ENCODE measurements at places on chromosomes 5 and 9. TPM values are rescaled to one million over a fixed set of nuclear protein-coding genes. Genes with fewer than 3 reads are reported as not detected.

DNA sequence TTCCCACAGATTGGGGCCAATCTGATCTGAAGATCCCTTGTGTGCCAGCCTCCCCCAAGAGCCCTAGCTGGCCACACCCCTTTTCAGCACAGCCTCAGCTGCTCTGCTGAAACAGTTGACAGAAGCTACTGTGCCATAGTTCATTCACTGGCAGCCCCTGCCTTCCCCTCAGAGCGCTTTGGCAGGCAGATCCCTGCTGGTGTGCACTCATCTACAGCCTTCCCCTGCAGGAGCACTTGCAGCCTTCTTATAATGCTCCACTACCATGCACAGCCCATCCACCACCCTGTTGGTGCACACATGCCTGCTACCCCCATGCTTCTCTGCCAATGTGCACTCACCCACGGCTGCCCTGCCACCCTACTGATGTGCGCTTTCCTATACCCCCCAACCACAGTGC lies 471.3 kb downstream of the MTRR start:
- no peak for DNase-seq

Gene DDX31
- total RNA-seq, result 21.5 TPM

- DNase-seq, result no peak
Observed at GRCh38 chr5:102765350-102765749, 10.2 kb downstream of the PAM start.

DNA sequence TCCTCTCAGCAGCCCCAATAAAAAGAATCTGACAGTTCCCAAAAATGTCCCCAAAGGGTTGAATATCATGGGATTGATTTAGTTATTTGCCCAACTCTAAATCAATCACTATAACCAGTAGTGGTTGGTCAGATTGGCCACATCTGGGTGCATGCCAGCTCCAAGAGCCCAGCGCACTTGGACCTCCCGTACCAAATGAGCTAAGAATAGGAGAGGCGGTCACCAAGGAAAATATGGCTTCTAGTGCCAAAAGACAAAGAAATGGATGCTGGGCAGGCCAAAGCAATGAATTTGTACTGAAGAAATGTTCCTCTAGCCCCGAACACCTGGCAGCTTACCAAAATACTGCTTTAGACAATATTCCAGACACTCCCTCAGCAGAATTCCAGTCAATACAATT lies 80.3 kb downstream of the RCL1 start:
- no peak for DNase-seq

Gene PIP5KL1
- 22.5 TPM for total RNA-seq

Gene PCDHGC5
- not detected for total RNA-seq

DNA sequence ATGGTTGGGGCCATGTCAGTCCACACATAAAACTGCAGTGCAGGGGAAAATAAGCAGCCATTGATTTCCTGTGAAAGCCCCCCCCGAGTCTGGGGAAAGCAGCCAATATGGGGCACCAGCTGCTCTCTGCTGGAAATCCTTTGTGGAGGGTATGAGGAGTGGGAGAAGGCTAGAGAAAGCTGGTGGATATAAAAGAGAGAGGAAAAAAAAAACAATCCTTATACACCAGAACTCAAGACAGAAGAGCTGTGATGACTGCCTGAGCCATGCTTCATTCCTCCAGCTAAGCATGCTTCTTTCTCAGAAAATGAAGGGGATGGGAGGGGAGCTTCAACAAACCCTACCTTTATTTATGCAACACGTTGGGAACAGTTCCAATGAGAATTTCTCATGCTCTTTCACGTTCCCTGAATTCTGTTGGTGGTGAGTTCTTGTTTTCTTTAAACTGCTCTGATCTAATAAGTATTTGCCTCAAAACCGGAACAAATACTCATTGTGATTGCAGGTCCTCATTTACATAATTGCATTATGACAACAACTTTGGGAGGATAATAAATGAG lies 688.0 kb upstream of the SEMA6A start:
- no peak for DNase-seq

- peak; percentile 64 for DNase-seq
Observed at GRCh38 chr5:176427971-176428370, 11.6 kb upstream of the CLTB start.

DNA sequence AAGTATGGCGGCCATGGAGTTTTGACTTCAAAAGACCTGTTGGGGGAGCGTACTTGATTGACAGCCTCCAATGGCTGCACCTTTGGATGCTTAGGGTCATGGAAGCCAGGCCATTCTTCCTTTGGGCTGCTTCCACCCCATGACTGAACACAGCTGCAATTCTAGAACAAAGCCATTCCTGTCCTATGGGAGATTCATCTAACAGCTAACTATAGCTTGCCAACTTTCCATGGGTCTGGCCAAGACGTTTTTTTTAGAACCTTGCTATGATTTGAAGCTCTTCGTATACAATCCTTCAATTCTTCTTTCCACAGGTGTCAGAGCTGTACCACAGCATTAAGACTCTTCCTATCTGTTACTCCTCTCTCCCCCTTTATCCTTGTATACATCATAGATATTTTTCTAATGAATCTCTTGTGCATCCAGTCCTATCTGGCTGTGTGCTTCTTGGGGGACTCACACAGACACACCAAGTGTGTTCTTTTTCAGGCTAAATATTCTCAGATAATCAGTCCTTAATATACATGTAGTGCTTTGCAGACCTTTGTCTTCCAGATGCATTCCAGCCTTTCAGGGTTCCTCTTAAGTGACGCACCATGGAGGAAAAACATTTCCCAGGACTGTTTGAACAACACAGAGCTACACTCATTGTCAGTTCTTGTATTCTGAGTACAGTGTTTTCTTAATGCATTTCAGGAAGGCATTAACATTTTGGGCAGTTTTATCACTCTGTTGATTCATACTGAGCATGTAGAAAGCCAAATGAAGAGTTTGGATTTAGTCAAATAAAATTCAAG lies 198.9 kb downstream of the TAF11L14 start:
- DNase-seq, result no peak

DNA sequence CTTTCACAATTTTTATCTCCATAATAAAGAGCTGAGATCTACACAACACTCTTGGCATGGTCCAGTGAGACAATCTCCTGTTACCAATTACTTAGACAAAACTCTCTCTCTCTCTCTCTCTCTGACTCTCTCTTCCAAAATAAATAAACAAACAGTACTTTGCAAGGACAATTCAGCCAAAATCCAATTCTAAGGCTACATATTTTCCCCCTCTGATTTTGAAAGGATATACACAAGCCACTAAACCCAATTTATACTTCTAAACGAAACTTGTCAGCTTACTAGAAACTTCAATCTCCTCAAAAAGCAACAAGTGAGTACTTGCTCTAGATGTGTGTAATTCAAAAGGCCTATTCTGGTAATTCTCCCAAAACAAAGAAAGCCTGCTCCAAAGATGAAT lies 26.3 kb upstream of the TNPO1 start:
- no peak for DNase-seq

- no peak for DNase-seq
Observed at GRCh38 chr5:112720576-112720975, 17.1 kb upstream of the APC start.

DNA sequence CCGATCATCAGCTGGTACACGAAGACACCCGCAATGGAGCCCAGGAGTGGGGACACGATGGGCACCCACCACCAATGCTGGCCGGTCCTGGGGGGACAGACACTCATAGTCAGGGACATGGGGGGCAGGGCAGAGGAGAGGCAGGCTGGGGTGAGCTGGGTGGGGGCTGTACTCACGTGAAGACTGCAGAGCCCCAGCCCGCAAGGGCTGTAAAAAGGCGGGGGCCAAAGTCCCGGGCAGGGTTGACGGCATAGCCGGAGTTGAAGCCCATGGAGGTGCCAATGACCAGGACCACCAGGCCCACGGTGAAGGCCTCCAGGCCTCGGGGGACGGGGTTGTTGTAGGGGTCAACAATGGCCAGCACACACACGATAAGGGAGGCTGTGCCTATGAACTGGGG lies 5.3 kb downstream of the AQP3 start:
- DNase-seq, result no peak

- DNase-seq, result peak; percentile 71
Observed at GRCh38 chr5:123035360-123035917, 1.1 kb downstream of the PPIC start.

Gene GPR21
- total RNA-seq, result 1.6 TPM

GRCh38 chr5:54315736-54316528 lies 5.6 kb upstream of the ARL15 start:
- no peak for DNase-seq

GRCh38 chr5:17255471-17256021 lies 38.1 kb downstream of the BASP1 start:
- no peak for DNase-seq

DNA sequence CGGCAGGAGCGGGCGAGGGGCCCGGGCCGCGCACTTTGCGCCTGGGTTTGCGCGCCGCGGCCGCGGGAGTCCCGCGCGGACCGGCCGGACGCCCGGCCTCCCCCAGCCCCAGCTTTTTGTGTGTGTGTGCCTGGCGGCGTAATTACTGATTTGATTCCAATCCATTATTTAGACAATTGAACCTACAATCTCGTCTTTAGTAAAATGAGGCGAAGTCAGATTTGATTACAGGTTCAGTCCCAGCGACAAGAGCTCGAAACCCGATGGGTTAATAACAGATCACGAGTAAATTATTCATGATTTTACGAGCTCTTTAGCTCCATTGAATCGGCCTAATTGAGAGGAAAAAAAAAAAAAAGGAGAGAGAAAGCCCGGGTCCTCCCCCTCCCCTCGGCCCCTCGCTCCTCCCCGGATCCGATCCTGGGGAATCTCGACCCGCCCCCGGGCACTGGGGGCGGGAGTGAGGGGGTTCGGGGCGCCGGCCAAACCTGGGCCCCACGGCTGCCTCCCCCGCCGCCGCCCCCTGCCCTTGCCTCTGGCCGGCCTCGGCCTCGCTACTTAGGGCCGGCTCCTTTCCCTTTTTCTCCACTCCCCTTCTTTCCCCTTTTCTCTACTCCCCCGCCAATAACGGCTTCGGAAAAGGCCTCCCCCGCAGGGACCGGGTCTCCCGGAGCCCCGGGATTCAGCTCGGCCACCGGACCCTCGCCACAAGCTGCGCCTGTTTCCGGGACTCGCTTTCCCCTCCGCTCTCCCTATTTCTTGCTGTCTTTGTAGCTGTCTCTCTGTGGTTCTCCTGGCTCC lies 6.6 kb downstream of the LHX2 start:
- no peak for DNase-seq

Gene PRSS3
- 1.0 TPM for total RNA-seq

GRCh38 chr5:26482076-26482809 lies 556.1 kb downstream of the CDH9 start:
- DNase-seq, result no peak

DNA sequence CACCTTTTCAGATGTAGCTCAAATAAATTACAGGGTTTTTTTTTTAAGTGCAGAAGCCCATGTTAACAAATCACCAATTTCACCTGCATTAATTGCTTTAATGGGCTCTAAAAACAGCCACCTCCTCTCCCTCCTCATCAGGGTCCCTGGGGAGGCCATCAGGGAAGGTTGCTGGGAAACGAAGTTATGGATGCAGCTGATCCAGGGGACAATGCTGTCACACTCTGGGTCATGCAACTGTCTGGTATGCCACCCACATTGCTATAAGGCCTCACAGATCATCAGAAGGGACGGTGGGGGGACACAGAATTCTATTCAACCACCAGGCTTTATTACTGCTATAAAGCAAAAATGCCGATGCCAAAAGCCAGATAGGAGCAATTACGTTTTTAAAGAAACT lies 9.3 kb downstream of the WHRN start:
- no peak for DNase-seq

- no peak for DNase-seq
Observed at GRCh38 chr9:125759764-125760129, 12.6 kb downstream of the PBX3 start.

- DNase-seq, result peak; percentile 48
Observed at GRCh38 chr5:100706776-100707175, 171.6 kb downstream of the FAM174A start.

Gene SHISAL2B
- total RNA-seq, result not detected

DNA sequence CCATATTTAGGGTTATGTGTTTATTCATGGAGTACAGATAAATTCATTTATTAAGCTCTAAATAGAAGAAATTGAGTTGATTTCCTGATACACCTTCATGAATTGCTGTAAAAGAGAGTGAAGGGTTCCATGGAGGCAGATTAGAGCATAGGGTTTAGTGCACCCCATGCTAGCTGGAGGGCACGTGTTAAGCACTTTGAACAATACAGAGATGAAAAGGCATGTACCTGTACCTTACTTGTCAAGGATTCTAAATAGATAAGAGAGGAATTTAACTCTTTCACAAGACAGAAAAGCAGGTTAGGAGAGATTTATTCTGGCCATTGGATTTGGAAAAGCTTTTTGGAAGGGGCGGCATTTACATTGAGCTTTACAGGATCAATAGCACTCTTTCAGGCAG lies 23.3 kb downstream of the TNFAIP8 start:
- DNase-seq, result no peak

- DNase-seq, result peak; percentile 75
Observed at GRCh38 chr9:21813575-21814473, 11.4 kb downstream of the MTAP start.

DNA sequence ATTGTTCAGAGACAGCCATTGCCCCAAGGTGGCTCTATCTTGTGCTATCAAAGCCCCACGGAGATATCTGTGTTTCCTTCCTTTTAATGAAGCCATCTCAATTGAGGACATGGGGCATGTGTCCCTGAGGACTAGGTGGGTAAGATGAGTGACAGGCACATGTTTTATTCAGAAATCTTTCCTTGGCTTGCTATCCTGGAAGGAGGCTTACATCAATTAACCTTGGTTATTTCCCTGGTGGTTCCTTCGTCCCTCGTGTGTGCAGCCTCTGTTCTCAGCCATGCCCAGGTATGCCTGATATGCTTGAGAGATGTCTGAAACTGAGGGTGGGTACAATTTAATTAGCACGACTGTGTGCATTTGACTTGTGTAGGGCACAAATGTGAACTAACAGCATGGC lies 102.2 kb upstream of the TUT7 start:
- DNase-seq, result no peak

Gene CDKN2A
- total RNA-seq, result 404 TPM

Gene SLC1A1
- 2.9 TPM for total RNA-seq

Gene ANKRD34B
- 0.15 TPM for total RNA-seq

Gene IL13
- total RNA-seq, result not detected

Gene DOCK8
- total RNA-seq, result 8.1 TPM

GRCh38 chr9:114223564-114224246 lies 68.4 kb downstream of the COL27A1 start:
- DNase-seq, result peak; percentile 44

GRCh38 chr9:24708814-24709213 lies 163.1 kb upstream of the IZUMO3 start:
- no peak for DNase-seq

Gene ACOT12
- total RNA-seq, result not detected

Gene CNTNAP3
- 4.6 TPM for total RNA-seq

- no peak for DNase-seq
Observed at GRCh38 chr5:59847586-59847985, 45.9 kb downstream of the PDE4D start.

Data from PC-9 (cell line).